ENCODE measurements at places on chromosomes 12 and 14.

- DNase-seq, result no peak
Measured at GRCh38 chr14:58584383-58584782, 53.4 kb upstream of the DACT1 start.

- DNase-seq, result no peak
Measured at GRCh38 chr12:113044516-113044915, 12.0 kb upstream of the DTX1 start.

DNA sequence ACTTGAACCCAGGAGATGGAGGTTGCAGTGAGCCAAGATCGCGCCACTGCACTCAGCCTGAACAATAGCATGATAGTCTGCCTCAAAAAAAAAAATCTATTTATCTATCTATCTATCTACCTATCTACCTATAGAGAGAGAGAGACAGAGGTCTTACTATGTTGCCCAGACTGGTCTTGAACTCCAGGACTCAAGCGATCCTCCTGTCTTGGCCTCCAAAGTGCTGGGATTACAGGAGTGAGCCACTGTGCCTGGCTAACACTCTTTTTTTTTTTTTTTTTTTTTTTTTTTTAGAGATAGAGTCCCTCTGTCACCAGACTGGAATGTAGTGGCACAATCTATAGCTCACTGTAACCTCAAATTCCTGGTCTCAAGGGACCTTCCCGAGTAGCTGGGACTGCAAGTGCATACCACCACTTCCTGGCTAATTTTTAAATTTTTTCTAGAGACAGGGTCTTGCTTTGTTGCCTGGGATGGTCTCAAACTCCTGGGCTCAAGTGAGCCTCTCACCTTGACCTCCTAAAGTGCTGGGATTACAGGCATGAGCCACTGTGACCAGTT lies 1.9 kb downstream of the FAM186A start:
- no peak for DNase-seq

- DNase-seq, result no peak
Measured at GRCh38 chr14:102873546-102874061, 48.9 kb upstream of the AMN start.

Measured in stimulated activated CD4-positive, alpha-beta T cell treated with anti-CD3 and anti-CD28 coated beads, Interleukin-1b, Interleukin-23, amount 100 ng/mL, for 24 hours (primary cell).